CD4-positive, alpha-beta T cell treated with Interleukin-17A for 1 hour (primary cell): ENCODE measurements at places on chromosomes 1 and 21.

DNA sequence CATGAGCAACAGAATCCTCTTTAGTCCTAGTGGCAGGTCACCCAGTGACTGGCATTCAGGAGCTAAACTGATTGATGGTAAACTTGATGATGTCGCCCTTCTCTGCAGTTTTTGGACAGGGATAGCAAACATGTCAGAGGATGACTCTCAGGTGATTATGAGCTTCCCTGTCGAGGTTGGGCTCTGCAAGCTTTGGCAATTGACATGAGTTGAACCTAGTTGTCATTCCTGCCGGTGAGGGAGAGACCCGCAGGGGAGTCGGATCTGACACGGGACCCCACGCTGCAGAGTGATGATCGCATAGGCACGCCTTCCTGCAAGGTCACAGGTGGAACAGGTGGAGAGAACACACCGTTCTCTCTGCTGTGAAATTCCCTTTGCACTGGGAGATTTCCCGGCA is 438.0 kb upstream of the VAMP3 start:
- DNase-seq = no peak

DNA sequence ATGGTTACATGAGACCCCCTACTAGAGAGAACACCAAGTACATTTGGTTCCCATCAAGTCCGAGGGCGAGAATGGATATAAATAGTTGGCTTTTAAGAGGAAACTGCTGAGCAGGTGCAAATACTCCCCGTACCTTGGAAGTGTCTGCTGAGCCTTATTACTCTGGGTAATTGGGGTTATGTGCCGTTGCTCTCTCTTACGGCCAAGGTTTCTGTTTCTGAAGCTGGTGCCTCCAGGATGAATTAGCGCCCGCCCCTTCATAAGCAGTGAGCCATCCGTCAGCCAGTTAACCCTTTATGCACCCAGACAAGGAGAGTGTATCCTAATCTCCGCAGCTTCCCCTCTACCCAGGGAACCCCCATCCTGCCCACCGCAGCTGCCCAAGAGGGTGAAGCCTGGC is 90.4 kb upstream of the AJAP1 start:
- no peak for DNase-seq

- no peak for DNase-seq
These were observed 204.0 kb upstream of the C21orf91 start for GRCh38 chr21:18023157-18023556.

DNA sequence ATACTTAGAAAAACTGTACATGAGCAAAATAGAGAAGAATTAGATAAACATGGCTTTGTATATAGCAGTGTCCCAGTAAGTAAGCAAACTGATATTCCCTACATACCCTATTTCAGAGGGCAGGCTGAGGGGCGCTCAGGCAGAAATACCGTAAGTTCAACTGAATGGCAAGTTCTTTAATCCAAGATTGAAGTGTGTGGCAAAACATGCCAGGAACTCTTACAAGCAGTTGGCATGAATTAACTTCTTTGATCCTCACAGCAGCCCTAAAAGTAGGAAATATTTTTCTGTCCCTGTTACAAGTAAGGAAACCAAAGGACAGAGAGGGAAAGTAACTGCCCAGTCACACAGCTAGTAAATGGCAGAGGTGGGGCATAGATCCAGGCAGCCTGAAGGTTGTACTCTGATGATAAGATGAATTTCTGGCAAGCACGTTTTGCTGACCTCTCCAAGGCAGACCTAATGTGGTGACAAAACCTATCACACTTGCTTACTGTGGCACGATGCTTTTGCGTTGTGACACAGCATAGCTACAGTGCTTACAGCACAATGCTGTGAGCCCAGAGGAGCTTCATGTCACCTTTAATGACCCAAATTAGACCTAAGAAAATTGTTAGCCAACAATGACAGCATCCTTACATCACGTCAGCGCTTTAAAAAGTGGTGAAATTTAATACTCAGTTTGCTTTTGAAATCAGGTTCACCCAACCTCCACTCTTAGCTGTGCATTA is 35.0 kb upstream of the THEM4 start:
- DNase-seq = peak; percentile 52

DNA sequence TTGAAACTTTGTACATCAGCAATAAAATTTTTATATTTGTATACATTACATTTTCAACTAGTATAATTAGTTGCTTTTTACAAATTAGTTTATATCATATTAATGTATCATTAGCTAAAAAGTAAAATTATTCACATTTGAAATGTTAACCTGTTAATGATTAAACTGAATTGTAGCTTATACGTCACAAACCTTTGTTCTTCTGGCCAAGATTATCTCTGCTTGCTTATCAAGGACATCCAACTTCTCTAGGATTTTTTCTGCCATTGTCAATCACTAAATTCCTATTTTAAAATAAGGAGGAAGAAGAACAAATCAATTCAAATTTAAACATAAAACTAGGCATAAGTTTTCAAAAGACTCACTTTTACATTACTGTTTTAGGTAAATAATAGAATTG is 7.8 kb downstream of the C1orf141 start:
- no peak for DNase-seq

DNA sequence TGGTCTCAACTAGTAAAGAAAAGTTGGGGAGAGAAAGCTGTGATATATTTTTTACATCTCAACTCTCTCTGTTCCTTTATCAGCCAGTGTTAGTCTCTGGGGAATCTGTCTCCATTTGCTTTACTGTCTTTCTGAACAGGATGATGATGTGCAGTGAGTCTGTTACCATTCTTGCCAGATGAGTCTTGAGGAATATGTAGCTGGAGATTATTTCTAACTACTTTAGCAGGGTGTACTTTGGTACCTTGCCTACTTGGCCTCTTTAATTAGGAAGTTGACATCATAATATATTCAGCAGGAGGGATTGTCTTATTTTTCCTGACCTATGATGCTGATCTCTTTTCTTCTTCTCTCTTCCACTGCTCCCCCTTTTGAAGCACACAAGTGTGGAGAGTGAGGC is 15.7 kb upstream of the HAX1 start:
- no peak for DNase-seq

DNA sequence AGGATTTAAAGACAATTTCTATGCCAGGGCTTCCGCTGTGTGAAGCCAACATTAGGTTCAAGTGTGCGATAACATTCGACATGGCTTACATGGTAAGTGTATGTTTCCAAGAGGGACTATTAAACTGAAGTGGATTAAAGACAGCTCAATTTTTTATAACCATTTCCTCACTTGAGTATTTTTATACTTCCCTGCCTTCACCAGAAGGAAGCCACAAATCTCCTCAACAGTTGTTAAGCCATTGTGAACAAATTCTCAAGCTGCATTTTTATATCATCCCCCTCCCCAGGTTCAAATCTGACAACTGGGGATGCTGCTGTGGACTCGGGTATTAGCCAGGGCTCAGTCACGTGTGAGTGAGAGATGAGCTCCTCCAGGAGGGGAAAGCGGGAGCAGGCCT is 116.3 kb downstream of the RHOU start:
- DNase-seq = no peak

DNA sequence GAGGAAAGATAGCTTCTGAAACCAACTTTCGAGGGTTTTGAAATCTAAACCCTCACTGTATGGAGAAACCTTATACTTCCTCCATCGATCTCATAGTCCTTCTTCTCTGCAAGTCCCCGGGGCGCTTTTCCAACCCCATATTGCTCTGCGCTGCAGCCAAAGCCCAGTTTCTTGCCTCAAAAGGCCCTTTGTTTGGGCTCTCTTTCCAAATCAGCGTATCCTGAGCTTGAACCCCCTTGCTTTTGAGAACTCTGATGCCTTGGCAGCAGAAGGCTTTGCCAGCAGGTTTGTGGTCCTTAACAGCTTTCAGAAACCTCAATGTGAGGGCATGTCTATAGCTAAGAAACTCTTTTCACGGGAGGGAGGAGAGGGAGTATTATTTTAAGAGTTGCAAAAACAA is 21.6 kb downstream of the PLPP3 start:
- DNase-seq = no peak

DNA sequence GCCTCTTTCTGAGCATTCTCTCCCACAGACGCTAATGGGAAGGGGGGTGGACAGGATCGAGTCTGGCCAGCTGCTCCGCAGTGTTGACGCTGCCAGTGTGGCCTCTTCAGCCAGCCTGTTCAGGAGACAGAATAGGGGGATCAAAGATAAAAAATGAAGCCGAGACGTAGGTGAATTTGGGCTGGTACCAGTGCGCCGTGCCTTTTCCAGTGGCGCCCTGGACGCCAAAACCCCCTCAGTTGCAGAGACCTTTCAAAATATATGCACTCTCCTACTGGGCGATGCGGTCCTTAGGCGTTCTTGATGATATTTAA is 1.1 kb downstream of the TTC3 start:
- no peak for DNase-seq

GRCh38 chr1:168223681-168224540 is 1.9 kb upstream of the SFT2D2 start:
- DNase-seq = no peak

DNA sequence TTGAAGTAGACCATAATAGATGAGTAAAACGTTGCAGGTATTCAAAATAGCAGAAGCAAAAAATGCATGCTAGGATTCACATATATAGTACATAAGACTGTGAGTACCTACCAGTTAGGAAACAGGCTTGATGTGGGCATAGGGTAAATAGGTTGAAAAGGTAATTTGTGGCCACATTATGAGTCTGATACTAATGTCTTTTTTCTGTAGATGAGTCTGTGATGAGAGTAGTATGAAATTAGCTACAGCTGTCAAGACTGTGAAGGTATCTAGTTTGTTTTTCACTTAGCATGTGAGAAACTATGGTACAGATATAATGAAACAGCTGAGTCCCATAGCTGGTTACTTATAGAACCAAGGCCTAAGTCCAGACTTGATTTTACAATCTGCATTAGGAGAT is 12.4 kb upstream of the SPATA1 start:
- no peak for DNase-seq

GRCh38 chr1:91727763-91728162 is 158.2 kb downstream of the TGFBR3 start:
- no peak for DNase-seq

- peak; percentile 3 for DNase-seq
These were observed 112.6 kb downstream of the ADAMTS1 start for GRCh38 chr21:26732432-26733221.

- no peak for DNase-seq
These were observed 37.2 kb upstream of the S1PR1 start for GRCh38 chr1:101199637-101199982.
